ENCODE measurements at places on chromosomes 1 and 21.

DNA sequence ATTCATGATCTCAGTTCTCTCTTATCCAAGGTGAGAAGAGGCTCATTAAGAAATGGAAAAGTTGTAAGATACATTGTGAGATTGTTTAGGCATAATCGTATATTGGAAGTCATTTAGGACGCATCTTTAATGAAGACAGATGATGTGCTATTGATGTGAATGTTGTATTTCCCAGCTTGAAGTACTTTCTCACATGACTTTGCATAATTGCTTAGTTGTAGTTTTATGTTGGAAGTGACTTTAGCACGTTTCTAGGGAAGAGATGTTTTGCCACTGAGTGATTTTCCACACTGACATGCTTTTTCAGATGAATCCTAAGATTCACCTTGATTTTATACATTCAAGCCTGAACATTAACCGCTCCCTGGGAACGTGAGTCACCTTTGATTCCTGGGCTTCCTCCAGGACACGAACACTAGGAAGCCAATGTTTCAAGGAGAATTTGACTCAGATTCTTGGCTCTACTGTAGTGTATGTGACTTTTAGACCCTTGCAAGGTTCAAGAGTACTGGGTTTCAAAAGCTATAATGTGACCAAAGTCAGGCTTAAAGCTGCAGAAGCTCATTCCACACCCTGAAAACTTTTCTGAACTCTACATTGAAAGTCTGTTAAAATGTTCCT is 27.9 kb downstream of the ANGEL2 start:
- DNase-seq: no peak

DNA sequence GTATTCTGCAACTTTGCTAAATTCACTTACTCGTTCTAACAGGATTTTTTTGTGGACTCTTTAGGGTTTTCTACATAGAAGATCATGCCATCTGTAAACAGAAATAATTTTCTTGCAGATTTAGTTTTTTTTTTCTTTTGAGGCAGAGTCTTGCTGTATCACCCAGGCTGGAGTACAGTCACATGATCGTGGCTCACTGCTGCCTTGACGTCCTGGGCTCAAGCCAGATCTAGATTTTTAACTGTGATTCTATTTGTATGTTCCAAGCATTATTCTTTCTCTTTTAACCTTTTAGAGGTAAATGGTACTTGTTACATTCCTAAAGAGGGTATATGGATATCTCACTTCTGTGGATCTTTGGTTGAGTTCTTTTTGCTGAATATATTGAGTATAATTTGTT is 18.6 kb downstream of the FABP3 start:
- no peak for DNase-seq

- no peak for DNase-seq
These were observed 94.3 kb upstream of the IRF2BP2 start for GRCh38 chr1:234704106-234704887.

GRCh38 chr1:152520561-152521090 is 6.3 kb downstream of the CRCT1 start:
- no peak for DNase-seq

DNA sequence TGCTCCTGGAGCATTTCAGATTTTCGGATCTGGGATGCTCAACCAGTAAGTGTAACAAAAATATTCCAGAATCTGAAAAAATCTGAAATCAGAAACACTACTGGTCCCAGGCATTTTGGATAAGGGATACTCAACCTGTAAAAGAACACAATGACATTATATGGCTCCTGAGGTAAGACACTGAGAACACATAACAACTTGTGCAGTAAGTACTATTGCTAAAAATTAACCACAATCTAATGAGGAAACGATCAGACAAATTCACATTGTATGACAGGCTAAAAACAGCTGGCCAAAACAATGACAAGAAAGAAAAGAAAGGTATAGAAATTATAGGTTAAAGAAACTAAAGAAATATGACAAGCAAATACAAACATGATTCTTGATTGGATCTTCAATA is 54.9 kb downstream of the LTN1 start:
- no peak for DNase-seq

GRCh38 chr1:71377886-71378285 is 297.1 kb upstream of the ZRANB2 start:
- DNase-seq: no peak

DNA sequence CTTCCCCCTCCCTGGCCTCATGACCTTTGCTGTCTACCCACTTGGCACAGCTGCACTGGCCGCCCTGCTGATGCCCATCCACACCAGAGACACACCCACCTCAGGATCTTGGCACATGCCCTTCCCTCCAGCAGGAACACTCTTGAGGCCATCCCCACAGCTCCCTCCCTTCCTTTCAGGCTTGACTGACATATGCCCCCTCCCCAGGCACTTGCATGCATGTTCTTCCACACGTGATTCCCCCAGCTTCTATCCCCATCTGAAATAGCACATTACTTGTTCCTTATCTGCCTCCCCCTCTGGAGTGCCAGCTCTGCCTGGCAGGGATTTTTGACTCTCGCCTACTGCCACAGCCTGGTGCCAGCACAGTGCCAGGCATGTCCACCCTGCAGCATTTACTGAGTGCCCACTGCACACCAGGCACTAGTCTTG is 98.5 kb upstream of the SLC25A33 start:
- no peak for DNase-seq

GRCh38 chr21:39107739-39108138 is 75.5 kb downstream of the PSMG1 start:
- DNase-seq: no peak

DNA sequence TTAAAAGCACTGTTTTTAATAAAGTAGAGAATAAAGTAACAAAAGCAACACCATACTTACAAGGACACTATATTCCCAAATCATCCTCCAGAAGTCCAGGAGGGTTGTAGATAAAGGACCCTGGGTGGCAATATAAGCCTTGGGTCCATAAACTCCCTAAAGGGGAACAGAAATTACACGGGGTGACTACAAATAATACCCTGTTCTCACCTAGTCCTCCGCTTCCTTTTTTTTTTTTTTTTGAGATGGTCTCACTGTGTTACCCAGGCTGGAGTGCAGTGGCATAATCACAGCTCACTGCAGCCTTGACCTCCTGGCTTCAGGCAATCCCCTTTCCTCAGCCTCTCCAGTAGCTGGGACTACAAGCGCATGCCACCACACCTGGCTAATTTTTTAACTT is 13.1 kb downstream of the PTPN22 start:
- DNase-seq: no peak

- no peak for DNase-seq
These were observed 1.4 kb upstream of the USP1 start for GRCh38 chr1:62435231-62436038.

- no peak for DNase-seq
These were observed 1.4 kb upstream of the S100A16 start for GRCh38 chr1:153614189-153614900.

- no peak for DNase-seq
These were observed 45.5 kb upstream of the PLXNA2 start for GRCh38 chr1:208289716-208290115.

DNA sequence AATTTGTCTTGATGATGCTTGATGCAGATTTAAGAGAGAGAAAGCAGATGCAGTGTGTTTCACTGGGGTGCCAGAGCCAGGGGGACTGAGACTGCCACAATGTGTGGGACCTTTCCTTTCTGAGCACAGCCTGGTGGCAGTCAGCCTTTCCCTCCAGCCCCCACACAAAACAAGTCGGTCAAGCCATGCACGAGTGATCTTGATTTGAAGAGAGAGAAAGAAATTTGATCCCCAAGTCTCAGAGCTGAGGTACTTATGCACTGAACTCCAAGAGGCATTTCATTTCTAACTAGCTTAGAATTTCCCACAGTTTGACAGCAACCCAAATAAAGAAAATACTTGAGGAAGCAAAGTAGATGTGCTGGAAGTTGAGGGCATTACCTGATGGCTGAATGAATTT is 193.8 kb downstream of the ST6GALNAC3 start:
- DNase-seq: no peak

GRCh38 chr1:93239863-93240262 is 59.3 kb downstream of the CCDC18 start:
- no peak for DNase-seq

GRCh38 chr1:97758541-97759057 is 162.2 kb downstream of the DPYD start:
- DNase-seq: no peak

DNA sequence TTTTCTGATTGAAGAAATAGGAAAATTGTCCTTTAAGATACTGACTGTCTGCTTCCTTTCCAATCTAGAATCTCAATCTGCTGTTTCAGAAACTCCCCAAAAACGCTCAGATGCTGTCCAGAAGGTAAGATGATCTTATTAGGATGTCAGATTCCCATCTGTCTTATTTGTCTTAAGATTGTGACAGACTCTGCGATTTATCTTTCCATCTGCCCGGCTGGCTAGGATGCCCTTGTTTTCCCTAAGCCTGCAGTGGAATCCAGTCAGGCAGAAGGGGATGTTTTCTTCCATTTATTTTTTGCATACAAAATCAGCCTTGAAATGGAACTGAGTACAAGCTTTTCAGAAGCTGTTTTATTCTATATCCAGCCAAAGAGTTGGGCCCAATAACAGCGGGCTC is 96.5 kb downstream of the FMN2 start:
- no peak for DNase-seq

Data from HFF-Myc (cell line).